ENCODE measurements at places on chromosomes 6 and 20. TPM values are rescaled to one million over a fixed set of nuclear protein-coding genes. Genes with fewer than 3 reads are reported as not detected.

MAP3K5 gene
- total RNA-seq, result 8.3 TPM

MANEA gene
- 17.8 TPM for total RNA-seq

- peaks cover 18% of the 10 kb centered on the region for H3K4me1 ChIP-seq
- H3K27ac ChIP-seq, result no peak overlapping the region
- DNase-seq, result no peak
- peaks cover 29% of the 10 kb centered on the region for H3K36me3 ChIP-seq
Measured at GRCh38 chr6:19408331-19408730, 428.8 kb upstream of the ID4 start.

GRCh38 chr20:63310265-63310991, 17.4 kb downstream of the COL20A1 start:
- H3K4me1 ChIP-seq, result peaks cover 3% of the 10 kb centered on the region
- H3K4me3 ChIP-seq, result no peak overlapping the region
- no peaks in the 10 kb centered on the region for H3K27me3 ChIP-seq
- H3K36me3 ChIP-seq, result no peaks in the 10 kb centered on the region
- no peak for DNase-seq

DNA sequence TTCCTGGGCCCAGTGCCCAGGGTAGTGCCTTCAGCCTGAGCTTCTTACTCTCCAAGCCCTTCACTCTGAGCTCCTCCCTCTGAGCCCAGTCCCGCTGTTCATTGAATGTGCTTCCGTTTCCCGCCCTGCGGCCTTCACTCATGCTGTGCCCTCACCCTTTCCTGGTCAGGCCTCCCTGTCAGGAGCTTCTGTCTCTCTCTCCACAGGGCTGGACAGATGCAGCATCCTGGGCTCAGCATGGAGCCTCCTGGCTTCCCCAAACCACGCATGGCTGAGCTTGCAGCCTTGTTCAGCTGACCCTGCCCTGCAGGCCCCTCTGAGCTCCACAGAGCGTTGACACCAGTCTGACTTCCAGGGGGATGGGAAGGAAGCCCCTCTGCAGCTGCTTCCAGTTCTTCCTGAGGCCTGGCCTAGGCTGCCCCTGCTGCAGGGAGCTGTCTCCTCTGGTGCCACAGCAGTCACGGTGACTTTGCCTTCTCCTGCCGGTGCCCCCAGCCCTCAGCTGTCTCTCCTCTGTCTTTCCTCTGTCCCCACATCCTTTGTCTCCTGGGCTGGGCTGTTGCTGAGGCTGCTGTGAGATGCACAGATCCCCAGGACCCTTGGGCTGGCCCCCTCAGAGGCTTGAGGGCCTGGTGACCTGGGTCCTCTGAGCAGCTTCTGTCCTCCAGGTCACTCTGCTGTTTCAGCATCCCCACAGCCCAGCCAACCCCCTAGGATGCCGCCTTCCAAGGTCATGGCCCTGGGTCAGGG, 7.9 kb upstream of the MYT1 start:
- H3K4me1 ChIP-seq, result peaks cover 15% of the 10 kb centered on the region
- DNase-seq, result no peak
- no peaks in the 10 kb centered on the region for H3K36me3 ChIP-seq
- H3K27me3 ChIP-seq, result peaks cover 37% of the 10 kb centered on the region
- no peak overlapping the region for H3K27ac ChIP-seq

DNA sequence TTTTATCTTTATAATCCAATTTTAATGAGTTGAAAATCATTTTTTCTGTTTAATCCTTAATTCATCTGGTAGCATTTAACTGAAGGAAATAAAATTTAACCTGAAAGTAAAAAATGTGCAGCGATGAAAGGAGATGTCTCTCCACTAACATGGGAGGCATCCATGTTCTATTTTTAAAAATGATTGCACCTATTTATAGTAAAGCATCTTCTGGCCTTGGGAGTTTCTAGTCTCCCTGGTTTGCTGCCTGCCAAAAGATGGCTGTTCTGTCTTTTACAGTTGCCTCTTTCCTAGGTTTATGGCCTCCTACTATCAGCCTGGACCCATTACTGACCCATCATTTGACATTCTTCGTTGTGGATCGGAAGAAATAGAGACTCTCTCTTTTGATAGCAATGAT, 143.0 kb downstream of the B3GAT2 start:
- no peak for DNase-seq
- no peaks in the 10 kb centered on the region for H3K36me3 ChIP-seq
- no peaks in the 10 kb centered on the region for H3K4me1 ChIP-seq
- H3K27me3 ChIP-seq, result no peaks in the 10 kb centered on the region
- H3K27ac ChIP-seq, result no peak overlapping the region

DNA sequence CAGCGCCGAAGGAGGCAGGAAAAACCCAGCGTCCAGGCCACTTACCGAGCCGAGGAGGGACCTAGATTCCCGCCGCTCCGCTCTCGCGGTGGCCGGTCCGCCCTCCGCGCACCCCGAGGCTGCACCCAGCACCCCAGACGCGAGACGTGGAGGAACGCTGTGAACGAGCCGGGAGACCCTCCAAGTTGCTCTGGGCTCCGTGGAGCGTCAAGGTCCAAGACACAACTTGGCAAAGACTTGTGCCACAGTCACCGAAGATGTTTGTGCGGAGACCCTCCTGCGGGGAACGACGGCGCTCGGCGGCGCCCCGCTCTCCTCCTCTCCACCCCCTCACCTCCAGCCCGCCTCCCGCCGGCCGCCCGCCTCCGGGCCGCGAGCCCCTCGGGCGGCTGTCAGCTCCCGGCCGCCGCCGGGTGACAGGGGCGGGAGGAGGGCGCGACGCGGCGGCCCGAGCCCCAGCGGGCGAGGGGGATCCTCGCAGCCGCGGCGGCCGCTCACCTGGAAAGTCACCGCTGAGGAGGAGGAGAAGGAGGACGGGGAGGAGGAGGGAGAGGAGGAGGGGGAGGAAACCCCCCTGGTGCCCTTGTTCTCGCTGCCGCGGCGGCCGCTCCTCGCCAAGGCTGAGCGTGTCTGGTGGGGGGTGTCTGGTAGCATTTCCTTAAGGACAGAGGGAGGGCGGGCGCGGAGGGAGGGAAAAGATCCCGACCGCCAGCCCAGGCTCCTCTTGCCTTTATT, 637 bp upstream of the HIVEP2 start:
- peak overlapping the region; percentile 91 for H3K4me3 ChIP-seq
- no peaks in the 10 kb centered on the region for H3K36me3 ChIP-seq
- H3K4me1 ChIP-seq, result peaks cover 28% of the 10 kb centered on the region
- peak overlapping the region; percentile 99 for H3K27ac ChIP-seq
- DNase-seq, result peak; percentile 49
- H3K27me3 ChIP-seq, result no peaks in the 10 kb centered on the region

- H3K4me3 ChIP-seq, result no peak overlapping the region
- H3K27me3 ChIP-seq, result peaks cover 3% of the 10 kb centered on the region
- peaks cover 47% of the 10 kb centered on the region for H3K4me1 ChIP-seq
- DNase-seq, result no peak
- H3K27ac ChIP-seq, result peak overlapping the region; percentile 62
Measured at GRCh38 chr6:108565893-108566292, 5.2 kb downstream of the FOXO3 start.

- H3K27me3 ChIP-seq, result no peaks in the 10 kb centered on the region
- H3K4me3 ChIP-seq, result no peak overlapping the region
- peaks cover 46% of the 10 kb centered on the region for H3K36me3 ChIP-seq
- H3K4me1 ChIP-seq, result no peaks in the 10 kb centered on the region
Measured at GRCh38 chr6:44400572-44400971, 13.1 kb downstream of the CDC5L start.

DNA sequence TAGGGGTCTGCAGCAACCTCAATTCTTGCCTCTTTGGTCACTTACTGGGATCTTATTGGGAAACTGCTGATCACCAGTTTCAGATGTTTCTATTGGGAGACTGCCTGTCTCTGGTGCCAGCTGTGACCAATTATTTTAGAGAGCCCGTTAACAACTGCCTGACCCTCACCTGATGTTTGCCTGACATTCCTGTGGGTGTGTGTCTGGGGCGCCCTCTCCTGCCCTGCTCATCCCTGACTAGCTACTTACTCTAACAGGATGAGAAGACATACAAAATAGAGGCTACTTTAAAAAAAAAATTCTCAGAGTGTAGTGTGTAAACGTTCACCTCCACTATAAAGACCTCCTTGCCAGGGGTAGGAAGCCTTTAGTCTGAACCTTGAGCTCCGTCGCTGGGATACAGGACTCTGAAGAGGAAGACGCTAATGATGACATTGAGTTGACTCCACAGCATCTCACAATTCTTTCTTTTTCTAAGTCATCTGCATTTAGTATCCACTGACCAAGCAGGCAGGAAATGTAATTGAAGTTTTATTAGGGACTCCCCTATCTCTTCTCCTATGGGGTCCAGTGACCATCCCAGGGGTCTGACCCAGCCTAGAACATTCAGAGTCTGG, 54.6 kb upstream of the DDR1 start:
- H3K36me3 ChIP-seq, result no peaks in the 10 kb centered on the region
- H3K4me3 ChIP-seq, result no peak overlapping the region
- H3K27me3 ChIP-seq, result no peaks in the 10 kb centered on the region
- peaks cover 26% of the 10 kb centered on the region for H3K4me1 ChIP-seq
- DNase-seq, result no peak
